Trophoblast cell (in vitro differentiated cells and primary cell): ENCODE measurements at places on chromosomes 7 and 10.

- DNase-seq, result peak; percentile 91
Observed at GRCh38 chr10:11986593-11987216, 55.9 kb downstream of the UPF2 start.

GRCh38 chr10:65861249-65861648 lies 1064.6 kb upstream of the LRRTM3 start:
- no peak for DNase-seq

DNA sequence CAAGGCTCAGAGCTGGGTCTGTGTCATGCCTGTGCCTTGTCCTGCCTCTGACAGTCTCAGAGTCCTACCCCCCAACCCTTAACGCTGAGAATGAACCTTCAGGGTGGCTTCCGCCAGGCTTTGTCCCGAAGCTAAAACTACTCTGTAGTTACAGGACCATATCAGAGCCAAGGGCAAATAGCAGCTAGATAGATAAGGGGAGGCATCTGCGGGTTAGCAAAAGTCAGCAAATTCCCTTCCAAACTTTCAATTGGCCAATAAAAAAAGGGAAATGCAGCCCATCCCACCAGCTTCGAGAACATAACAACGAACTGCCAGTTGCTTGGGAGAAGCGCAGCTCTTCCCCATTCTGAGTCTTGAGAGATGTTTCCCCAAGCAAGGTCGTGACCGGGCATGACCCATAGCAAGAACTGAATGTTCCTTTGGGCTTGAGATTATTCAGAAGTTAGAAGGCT lies 17.7 kb downstream of the CCL24 start:
- DNase-seq, result peak; percentile 44

GRCh38 chr7:12357508-12357907 lies 46.2 kb downstream of the VWDE start:
- peak; percentile 6 for DNase-seq

- no peak for DNase-seq
Observed at GRCh38 chr7:131293018-131293417, 34.7 kb upstream of the MKLN1 start.

GRCh38 chr7:92835261-92835850 lies 1.0 kb downstream of the CDK6 start:
- peak; percentile 59 for DNase-seq

DNA sequence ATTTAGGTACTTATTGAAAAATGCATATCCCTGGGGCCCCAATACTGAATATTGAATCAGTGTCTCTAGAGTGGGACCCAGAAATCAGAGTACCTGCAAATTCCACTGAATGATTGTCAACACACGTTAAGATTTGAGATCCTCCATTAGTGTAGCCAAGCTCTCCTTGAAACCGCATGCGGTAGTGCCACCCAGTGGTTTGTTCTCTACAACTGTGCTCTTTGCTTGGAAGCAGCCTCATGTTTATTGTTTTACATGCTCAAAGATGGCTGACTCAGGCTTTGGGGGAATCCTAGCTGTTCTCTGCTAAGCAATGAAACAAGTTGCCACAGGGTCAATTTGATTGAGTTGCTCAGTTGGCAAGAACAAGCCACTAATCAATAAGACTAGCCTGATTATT lies 340.2 kb upstream of the CELF2 start:
- peak; percentile 4 for DNase-seq

- no peak for DNase-seq
Observed at GRCh38 chr7:424961-425793, 94.5 kb downstream of the PDGFA start.

GRCh38 chr10:97134110-97134509 lies 51.6 kb downstream of the SLIT1 start:
- no peak for DNase-seq

DNA sequence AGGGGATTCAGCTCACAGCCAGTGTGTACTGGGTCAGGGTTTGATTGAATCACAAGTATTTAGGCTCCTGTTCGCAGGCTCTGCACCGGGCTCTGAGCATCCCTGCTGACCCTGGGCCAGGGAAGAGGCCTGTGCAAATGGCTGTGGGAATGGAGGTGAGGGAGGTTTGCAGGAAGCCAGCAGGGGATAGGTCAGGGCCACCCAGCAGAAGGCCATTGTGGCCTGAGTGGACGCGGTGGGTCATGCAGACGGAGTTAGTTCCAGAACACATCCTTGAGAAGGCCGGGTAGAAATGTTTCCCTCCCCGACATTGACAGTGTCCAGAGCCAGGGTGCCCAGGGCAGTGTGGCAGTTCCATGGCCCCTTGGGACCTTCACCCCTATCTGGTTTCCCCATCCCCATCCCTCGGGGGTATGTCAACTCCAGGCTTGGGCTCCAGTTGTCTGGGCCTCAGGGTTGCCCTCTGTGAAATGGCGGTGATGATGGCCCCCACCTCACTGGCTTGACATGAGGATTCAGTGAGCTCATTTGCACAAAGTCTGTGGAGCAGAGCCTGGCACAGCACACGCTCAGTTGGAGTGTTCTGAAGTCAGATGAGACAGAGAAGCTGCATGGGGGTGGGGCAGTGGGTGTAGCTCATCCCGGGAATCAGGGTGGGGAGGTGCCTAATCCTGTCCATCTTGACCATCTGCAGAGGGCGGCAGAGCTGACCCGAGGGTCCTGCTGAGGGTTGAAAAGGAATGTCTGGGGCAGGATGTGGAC lies 107.6 kb downstream of the ADCY1 start:
- DNase-seq, result no peak

GRCh38 chr10:93697207-93697606 lies 5.2 kb downstream of the FRA10AC1 start:
- no peak for DNase-seq

- peak; percentile 64 for DNase-seq
Observed at GRCh38 chr10:69451209-69451783, at the start of gene TSPAN15. TSPAN15 (plus strand) TSS chr10:69451465; CDS start chr10:69451595, 130 bp downstream.

GRCh38 chr10:359093-359492 lies 223.8 kb downstream of the ZMYND11 start:
- DNase-seq, result no peak

DNA sequence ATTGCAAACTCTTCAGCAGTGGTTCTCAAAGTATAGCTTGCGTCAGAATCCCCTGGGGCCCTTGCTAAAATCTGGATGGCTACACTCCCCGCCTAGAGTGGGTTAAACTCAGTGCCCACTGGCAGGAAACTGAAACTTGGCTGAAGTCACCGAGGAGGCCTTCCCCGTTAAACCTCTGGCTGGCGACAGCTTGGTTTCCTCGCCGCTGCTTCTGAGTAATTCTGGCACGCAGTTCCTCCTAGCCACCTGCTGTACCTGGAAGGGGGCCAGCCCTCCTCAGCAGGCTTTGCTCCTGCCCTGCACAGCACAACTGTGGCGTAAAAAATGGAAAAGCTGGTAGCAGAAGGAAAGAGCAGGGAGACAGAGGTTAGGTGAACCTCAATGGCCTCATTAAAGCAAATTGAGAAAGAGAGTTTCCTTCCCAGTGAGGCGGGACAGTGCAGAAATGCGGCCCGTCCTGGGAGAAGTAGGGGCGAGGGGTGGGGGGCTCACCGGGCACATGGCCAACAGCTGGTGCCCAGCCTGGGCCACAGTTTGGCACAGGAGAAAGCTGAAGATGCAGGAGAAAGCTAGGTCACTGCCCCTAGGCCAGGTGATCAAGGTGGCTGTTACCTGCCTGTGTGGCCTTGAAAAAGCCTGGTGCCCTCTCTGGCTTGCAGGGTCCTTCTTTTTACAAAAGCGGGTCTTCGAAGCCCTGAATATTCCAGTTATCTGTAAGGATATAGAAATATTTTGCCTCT lies 46.6 kb downstream of the ALOX5 start:
- DNase-seq, result no peak

DNA sequence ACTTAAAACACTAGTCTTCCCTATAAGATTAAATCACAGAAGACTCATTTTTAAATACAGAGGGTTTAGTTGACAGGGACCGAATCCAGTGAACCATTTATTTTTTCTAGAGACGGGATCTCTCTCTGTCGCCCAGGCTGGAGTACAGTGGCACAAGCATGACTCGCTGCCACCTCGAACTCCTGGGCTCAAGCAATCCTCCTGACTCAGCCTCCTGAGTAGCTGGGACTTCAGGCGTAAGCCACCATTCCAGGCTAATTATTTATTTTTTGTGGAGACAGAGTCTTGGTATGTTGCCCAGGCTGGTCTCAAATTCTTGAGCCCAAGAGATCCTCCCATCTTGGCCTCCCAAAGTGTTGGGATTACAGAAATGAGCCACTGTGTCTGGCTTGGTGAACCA lies 20.9 kb upstream of the LYZL1 start:
- no peak for DNase-seq

DNA sequence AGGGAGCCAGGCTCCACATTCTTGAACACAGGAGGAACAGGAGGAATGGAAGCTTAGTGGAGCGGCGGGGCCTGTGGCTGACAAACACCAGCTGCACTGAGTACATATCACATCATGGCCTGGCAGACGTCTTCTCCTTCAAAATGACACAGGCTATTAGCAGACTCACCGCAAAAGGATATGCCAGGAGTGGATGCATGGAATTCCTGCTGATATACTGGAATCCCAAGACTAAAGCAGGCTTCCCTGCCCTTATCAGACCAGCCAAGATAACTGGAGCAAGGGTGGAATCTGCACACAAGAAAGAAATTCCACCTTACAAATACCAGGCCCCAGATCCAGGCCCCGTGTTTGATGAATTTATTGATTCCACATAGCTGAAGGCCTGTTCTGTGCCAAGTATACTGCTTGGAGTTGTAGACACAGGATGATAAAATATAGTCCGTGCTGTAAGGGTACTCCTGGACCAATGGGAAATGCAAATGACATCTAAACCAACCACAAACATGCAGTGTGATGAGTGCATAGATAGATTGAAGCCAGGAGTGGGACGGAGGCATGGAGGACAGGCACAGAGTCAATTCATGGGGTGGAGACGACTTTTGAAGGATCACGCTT lies 480.5 kb upstream of the ZMIZ1 start:
- peak; percentile 85 for DNase-seq

GRCh38 chr7:43372676-43373355 lies 210.1 kb upstream of the STK17A start:
- peak; percentile 65 for DNase-seq

- DNase-seq, result no peak
Observed at GRCh38 chr7:47647181-47647917, 65.4 kb upstream of the TNS3 start.

DNA sequence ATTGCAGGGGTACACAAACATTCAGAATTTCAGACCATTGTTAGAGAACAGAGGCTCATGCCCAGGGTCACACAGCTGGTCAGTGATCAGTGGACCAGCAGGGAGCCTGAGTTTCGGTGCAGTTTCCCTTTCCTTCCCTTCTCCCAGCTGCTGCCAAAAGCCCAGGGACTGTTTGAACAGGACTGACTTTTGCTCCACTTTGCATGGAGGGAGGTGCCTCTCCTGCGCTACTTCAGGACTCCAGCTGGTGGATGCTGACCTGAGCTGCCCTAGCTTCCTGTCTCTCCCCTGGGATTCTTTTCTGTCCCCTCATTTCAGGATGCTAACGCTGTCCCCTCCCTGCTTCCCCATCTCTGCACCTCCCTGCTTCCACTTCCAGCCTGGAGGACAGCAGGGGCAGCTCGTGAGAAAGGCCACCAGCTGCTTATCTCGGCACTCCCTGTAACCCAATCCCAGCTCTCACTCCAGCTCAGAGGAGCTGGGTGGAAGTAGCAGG lies 14.5 kb downstream of the SH2D4B start:
- no peak for DNase-seq

- DNase-seq, result peak; percentile 78
Observed at GRCh38 chr10:23338155-23338828, 6.3 kb downstream of the C10orf67 start.

- no peak for DNase-seq
Observed at GRCh38 chr10:29482591-29483431, 152.0 kb downstream of the SVIL start.

GRCh38 chr7:127550247-127550646 lies 35.1 kb downstream of the GCC1 start:
- peak; percentile 30 for DNase-seq

GRCh38 chr7:108634036-108634435 lies 64.4 kb downstream of the DNAJB9 start:
- DNase-seq, result no peak

- no peak for DNase-seq
Observed at GRCh38 chr10:110052916-110053315, 45.1 kb downstream of the ADD3 start.

- DNase-seq, result no peak
Observed at GRCh38 chr7:17952387-17952786, 12.1 kb upstream of the SNX13 start.

DNA sequence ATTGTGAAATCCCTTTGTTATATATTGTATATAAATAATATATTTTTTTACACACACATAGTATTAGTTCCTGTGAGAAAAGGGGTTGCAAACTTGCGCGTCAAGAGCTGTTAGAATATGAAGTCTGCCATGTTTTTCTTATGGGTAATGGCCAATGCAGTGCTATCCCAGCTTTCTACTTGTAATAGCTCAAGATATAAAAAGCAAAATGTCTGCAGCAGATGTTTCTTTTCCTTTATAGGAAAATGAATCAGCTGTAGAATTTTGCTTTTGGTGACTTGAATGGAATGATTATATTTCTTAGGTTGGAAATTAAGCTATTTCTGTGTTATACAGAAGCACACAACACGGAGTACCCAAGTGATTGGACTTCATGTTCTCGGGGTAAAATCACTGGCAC lies 53.3 kb upstream of the TMEM236 start:
- no peak for DNase-seq
